RPMI7951 (cell line): ENCODE measurements at places on chromosomes 13 and 19. TPM values are rescaled to one million over a fixed set of nuclear protein-coding genes. Genes with fewer than 3 reads are reported as not detected.
A peak's percentile ranks its signal among the peaks of the same experiment; 100 is the strongest.

DNA sequence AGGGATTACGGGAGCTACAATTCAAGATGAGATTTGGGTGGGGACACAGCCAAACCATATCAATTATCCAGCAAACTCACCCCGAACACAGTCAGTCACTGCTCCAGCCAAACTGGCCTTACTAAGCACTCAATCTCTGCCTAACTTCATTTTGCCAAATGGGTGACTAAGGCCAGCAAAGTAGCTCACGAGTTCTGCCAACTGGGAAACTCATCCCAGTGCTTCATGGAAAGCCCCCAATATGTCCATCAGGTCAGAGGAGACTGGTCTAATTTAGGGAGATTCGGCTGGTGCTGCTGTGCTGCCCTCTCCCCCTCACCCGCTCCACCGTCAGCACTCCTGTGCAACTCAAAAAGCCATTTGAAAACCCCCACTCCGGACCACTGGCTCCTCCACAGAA lies 324.0 kb downstream of the FOXO1 start:
- DNase-seq: no peak

- no peak for DNase-seq
These were observed 52.4 kb upstream of the SPATA13 start for GRCh38 chr13:24107955-24108614.

DNA sequence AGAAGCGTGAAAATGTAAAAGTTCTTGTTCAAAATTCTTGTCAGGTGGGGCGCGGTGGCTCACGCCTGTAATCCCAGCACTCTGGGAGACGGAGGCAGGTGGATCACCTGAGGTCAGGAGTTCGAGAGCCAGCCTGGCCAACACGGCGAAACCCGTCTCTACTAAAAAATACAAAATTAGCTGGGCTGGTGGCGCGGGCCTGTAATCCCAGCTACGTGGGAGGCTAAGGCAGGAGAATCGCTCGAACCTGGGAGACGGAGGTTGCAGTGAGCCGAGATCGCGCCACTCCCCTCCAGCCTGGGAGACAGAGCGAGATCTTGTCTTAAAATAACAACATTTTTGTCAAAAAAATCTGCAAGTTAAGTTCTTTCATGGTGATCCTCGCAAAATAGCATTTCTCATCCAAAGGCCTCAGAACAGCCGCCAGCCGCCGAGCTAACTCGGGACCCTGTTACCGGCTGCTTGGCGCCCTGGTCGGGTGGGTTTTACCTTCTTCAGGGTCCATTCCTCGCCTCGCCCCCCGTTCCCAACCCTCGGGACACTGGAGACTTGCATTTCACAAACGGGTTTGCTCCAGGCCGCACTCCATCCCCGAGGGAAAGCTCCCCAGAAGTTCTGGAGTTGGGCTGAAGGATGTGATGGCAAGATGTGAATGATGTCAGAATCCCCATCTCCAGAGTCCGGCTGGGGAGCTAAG lies 1.6 kb downstream of the LATS2 start:
- no peak for DNase-seq

DNA sequence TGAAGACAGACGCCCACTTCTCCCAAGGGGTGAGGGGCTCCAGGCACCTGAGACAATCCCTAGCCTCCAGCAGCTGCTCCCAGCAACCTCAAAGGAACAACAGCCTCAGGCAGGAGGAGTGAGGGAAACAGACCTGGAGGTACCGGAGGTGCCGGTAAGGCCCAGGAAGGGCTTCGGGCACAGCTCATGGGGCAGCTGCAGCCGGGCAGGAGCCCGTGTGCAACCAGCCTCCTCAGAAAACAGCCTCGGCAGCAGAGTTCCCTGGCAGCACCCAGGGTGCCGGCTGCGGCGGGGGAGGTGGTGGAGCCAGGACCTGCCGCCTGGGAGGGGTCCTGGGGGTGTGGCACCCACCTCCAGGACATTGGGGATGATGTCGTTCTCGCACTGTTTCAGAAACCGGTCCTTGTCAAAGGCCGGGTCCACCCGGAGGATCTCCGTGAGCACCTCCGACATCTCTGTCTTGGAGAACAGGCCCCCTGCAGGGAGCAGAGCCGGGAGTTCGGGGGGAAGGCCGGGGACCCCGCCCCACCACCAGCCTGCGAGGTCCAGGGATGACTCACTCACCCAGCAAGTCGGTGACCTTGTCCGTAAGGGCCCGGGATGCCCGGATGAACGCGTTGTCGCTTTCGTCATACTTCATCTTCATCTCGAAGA lies 6.5 kb upstream of the CTXN1 start:
- DNase-seq: no peak

- DNase-seq: no peak
These were observed 1456.1 kb upstream of the MIR17HG start for GRCh38 chr13:89891416-89891815.

- no peak for DNase-seq
These were observed 1534.6 kb upstream of the MIR17HG start for GRCh38 chr13:89812856-89813255.

DNA sequence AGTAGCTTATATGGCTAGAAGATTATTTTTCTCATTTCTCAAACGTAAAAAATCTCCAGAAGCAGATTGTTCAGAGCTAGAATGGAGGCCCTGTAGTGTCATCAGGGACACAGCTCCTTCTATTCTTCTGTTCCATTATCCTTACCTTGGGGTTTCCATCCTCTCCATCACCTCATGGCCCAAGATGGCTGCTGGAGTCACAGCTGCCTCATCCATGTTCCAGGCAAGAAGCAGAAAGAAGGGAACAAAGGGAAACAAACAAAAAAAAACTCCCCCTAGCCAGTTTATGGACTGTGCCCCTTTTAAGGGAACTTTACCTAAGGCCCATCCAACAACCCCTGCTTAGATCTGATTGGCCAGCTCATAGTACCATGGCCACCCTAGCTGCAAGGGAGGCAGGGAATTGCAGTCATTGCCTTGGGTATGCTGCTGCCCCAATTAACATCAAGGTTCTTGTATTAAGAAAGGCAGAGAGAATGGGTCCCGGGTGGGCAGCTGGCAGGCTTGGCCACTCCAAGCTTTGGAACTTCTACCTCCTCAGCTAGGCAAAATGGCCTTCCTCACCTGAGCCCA lies 15.7 kb downstream of the CEACAM16 start:
- no peak for DNase-seq

DNA sequence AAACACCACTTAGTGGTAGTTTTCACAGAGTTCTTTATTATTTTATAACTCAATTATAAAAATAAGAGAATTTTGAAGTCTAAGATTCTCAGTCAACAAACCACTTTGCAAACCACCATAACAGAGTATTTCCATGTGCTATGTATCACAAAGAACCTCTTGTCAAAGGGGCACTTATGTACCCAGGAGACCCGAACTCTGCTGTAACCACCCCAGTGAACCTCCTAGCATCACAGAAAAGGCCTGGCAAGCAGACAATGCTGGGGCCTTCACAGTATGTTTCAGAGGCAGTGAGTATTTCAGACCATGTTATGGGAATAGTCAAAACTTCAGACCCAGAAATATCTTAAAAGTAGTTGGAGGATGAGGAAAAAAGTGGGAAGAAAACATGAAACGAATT lies 714.1 kb downstream of the EFNB2 start:
- no peak for DNase-seq

- DNase-seq: peak; percentile 66
These were observed 2.6 kb upstream of the MCEMP1 start for GRCh38 chr19:7674010-7675005.

DNA sequence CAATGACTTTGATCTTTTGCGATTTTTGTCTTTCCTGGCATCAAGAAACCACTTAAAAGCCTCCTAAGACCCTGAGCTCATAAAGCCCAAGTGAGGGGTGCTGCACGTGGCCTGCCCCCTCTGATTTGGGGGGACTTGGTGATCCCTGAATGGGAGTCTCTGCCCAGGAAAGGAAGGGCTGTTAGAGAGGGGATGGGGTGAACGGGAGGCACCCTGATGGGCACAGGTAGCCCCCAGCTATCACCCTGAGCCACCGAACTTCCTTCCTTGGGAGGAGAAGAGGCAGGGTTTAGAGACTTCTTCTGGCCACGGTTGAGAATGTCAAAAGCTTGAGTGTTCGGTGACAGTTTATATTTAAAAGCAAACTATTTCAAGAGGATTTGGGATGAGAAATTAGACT lies 305.5 kb downstream of the ZNF536 start:
- DNase-seq: no peak

DNA sequence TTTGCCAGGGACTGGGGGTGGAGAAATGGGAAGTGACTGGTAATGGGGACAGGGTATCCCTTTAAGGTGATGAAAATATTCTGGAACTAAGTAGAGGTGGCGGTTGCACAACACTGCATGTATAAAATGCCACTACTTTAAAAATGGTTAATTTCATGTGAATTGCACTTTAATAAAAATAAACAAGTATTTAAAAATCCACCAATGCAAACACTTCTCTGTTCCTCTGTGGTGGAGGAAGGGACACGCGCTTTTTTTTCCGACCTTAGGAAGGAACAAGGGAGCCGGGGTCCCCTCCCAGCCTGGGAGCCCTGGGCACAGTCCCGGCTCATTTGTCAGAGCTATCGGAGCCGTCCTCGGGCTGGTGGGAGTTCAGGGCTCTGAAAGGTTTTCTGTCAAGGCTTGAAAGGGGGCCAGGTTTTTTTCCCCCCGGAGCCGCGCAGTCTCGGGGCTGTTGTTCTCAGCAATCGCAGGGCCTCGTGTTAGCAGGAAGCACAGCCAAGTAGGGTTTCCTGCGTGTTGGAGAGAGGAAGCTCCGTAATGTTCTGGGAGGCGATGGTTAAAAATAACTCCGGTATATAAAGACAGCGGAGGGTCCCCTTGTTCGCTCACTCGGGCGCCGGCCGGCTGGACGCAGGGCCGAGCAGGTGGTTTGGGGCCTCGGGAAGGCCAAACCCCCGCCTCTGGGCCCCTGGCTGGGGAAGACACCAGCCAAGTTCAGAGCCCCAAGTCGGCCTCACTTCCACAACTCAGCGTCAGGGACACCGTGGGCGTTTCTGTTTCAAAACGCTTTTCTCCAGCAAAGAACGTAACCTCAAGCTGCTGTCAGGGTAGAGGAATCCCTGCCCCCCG lies 41.2 kb upstream of the KLF2 start:
- DNase-seq: peak; percentile 39

- DNase-seq: peak; percentile 62
These were observed 11.8 kb upstream of the SHD start for GRCh38 chr19:4267101-4267900.

GRCh38 chr13:98970330-98970729 lies 7.5 kb downstream of the DOCK9 start:
- DNase-seq: no peak

GRCh38 chr19:17389957-17390664 lies 3.9 kb downstream of the CCDC194 start:
- no peak for DNase-seq

DNA sequence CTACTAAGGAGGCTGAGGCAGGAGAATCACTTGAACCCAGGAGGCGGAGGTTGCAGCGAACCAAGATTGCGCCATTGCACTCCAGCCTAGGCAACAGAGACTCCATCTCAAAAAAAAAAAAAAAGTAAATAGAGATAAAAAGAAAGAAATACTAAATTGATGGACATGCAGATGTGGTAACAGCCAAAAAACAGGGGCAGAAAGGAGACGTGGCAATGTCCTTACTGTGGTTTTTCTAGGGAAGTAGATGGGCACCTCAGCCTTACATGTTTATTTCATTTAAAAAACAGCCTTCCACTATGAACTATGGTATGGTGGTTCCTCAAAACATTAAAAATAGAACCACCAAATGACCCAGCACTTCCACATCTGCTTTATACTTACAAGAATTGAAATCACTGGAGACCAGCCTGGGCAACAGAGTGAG lies 6.5 kb upstream of the EIF3G start:
- no peak for DNase-seq

GRCh38 chr19:36009220-36009619 lies 607 bp upstream of the SYNE4 start:
- DNase-seq: peak; percentile 67

TMEM238 gene
- not detected in 2 replicates for total RNA-seq

ASPDH gene
- not detected in 2 replicates for total RNA-seq

CADM4 gene
- total RNA-seq: 2.5 and 3.8 TPM in 2 replicates

MKNK2 gene
- 52.0 and 54.4 TPM in 2 replicates for total RNA-seq

FFAR2 gene
- not detected in 2 replicates for total RNA-seq
